ENCODE measurements at places on chromosomes 1 and 21.

DNA sequence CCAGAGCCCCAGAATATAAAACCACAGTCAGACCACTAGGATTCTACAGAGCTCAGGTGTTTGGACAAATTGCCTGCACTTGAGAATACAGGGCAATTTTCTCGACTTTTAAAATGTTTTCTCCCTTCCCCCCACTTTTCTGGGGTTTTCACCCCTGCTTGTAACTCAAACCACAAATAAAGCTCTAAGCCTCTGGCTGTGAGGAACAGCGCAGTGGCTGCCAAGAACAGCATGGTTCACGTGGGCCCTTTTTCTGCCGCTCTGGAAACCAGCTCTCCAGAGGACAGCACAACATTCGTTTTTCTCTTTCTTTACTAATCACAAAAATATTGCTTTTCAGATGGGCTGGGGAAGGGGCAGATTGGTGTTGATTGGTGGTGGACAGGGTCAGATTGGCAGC, 102.2 kb upstream of the JUN start:
- DNase-seq = no peak

DNA sequence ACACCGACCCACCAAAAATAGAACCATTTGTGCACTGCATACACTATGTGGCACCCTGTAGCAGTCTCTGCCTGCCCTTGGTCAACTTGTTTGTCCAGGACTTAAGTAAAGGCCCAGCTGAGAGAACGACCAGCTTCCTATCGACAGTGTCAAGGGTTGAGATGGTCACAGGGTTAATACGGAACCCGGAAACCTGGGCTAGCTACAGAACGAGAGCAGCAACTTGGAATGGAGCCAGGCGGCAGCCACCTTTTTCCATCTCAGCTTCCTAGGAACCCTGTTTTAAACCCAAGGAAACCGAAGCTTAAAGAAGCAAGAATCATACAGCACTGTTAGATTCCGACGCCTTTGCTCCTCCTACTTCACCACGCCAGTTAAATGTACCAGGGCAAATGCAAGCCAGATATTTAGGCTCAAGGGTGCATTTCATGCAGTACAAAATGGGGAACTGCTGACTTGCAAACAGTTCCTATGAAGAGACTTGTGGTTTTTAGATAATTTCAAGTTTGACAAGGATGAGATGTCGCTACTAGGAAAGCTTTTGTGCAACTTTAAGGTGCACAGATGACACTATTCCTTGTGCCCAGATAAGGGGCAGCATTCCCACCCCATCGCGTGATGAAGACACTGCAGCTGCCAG, 35.5 kb downstream of the SLC66A1 start:
- DNase-seq = no peak

DNA sequence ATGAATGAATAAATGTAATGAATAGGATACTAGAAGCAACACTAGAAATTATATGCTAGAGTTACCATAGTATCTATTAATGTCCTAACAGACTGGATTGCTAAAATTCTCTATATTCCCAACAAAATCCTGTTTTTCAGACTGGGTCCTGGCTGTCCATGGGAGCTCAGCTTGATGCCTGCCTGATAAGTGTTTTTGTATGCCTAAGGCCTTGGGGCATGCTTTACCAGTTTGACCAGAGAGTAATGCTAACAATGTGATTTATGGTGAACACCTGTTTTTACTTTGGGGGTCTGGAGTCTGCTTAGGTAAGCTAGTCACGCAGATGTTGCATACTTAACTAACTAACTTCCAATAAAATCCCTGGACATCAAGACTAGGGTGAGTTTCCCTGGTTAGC, 318.8 kb upstream of the DEPDC1 start:
- no peak for DNase-seq

DNA sequence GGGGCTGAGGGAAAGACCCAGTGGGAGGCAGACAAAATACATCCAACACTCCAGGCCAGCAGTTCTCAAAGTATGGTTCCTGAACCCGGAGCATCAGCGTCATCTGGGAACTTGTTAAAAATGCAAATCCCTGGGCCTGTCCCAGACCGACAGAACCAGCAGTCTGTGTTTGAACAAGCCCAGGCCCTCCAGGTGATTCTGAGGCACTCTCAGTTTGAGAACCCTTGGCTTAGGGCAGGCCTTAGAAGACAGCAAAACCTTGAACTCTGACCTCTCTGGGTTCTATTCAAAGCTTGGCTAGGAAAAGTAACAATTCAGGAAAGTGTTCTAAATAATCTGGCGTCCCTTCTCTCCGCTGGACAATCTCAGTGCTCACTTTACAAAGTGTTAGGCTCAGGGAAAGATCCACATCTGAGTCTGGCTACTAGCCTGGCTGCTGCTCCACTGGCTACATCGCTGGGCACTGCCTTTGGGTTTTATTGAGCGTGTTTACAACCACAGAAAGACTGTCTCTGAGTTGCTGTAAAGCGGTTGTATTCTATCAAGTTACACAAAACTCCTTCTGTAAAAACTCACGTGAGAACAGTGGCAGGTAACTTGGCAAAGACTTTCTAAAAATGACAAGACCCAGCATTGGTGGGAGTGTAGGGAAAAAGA, 166.1 kb downstream of the HIVEP3 start:
- DNase-seq = no peak

DNA sequence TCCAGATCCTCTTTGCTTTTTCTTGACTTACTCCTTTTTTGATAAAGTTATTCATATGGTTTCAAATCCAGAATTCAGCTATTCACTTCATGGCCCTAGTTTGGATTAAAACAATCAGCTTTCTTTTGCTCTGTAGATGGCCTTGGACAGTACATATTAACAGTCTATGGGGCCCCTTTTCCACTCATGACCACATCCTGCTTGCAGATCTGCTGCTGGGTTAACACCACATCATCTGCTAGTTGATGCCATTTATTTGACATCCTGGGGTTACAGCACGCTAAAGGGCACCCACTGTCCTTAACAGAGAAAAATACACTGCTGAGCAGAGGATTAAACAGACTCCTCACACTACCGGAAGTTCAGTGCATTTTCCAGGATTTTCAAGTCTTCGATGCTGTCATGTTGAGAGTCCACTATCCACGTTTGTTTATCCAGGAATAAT, 941 bp upstream of the IFI16 start:
- no peak for DNase-seq

GRCh38 chr1:207179036-207179435, 75.0 kb downstream of the C4BPA start:
- DNase-seq = no peak

DNA sequence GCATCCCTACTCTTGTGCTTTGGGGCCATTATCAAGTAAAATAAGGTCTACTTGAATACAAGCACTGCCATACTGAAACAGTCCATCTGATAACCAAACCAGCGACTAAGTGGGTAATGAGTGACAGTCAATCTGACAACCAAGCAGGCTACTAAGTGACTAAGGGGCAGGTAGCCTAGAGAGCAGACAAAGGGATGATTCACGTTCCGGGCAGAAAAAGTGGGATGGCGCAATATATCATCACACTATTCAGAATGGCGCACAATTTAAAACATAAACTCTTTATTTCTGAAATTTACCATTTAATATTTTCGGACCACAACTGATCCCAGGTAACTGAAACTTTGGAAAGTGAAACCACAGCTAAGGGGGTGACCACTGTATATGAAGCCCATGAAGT, 17.7 kb downstream of the NGF start:
- no peak for DNase-seq

DNA sequence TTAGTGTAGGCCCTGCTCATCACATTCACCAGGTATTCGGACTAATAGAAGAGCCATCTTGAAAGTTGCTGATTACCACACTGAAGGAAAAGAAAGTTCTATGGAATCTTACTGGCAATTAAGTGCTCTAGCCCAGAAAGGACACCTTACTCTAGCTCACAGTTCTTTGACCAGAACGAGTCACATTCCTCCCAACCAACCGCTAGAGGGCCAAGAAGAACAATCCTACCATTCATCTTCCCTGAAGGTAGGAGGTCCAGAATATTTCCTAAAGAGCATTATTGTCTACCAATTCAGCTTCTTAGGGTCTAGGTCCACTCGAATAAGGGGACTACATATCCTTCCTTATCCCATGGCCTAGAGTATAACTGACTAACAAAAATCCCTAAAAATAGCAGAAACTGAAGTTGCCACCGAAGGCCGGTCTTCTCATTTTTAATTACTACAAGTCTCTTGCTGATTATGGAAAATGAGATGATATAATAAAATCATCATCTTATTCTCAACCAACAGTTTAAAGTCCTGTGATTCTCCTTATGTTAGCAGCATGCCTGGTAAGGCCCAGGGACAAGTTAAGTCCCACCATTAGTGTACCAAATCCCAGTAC, 2.7 kb upstream of the FMO1 start:
- DNase-seq = no peak

DNA sequence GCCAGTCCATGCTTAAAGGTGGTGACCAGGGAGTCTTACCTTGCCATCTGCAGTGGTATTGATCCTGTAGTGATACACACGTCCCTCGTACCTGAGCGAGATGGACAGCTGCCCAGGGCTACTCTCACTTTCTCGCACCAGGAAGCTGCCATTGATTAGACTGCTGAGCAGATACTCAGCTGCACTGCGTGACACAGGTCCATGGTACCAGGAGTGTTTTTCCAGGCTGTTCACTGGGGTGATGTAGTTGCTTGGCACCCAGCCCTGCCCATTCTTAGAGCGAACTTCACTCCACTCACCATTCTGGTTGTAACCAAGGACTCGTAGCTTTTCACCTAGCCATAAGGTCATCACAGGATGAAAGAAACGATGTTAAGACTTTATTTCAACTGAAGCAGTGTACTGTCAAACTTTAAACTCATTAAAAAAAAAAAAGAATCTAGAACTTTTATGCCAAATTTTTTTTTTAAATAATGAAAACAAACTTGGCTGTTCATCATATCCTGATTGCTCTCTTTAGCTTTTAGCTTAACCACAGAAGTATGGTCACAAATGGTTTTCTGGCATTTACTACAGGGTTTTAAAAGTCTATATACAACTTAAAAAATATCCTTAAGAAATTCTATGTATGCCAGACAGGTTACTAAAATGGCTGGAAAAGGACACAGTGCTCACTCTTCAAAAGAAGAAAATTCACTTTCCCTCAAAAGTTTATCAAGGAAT, 44.6 kb downstream of the TOR3A start:
- no peak for DNase-seq

GRCh38 chr1:186845576-186846210, 16.9 kb downstream of the PLA2G4A start:
- no peak for DNase-seq

- DNase-seq = no peak
Observed at GRCh38 chr1:207850621-207851407, 60.1 kb downstream of the CD34 start.

DNA sequence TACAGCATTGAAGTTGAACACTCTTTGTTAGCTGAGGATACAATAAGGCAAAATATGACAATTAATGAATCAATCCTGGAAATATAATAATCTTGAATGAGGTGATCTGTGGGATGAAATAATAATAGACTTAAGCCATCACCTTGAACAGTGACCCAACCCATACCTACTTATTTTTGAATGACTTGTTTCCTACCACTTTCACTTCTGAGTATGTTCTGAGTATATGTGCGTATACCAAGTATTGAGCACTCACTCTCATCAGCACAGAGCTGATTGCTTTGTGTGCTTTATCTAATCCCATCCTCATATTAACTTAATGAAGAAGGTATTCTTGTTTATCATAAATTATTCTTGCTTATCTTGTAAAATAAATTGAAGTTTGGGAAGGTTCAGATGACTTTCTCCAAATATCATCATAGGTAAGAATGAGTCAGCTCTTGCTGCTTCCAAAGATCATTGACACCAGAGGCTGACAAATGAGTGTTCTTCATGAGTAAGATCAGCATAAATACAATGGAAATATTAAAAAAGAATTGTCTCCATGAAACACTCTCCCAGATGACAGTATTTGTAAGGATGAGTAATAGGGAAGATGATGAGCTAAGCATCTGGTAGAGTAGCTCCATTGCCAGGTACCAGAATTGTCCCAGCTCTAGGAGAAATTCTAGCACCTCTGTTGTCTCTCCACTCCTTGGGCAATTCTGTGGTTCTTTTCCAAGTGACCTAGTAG, 198.1 kb upstream of the KIAA0040 start:
- DNase-seq = no peak

DNA sequence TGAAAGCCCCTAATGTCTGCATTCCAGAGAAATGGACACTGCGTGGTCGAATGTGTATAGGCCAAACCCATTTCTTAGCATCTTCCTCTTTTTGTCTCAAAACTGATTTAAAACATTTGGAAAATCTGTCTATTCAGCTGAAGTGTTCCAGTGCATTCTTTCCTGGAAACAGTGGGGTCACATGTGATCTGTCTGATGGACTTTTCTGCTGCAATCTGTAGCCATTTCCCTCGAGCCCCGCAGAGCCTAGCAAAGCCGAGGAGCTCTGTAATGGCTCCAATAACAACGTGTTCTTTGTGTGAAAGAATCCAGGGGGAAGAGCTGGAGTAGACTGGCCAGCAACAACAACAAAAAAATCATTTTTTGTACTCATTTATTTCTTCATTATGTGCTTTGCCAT, 329.3 kb downstream of the BARHL2 start:
- DNase-seq = no peak

GRCh38 chr1:44270686-44271628, 57.7 kb downstream of the DMAP1 start:
- no peak for DNase-seq

GRCh38 chr21:38202811-38203210, 54.0 kb upstream of the KCNJ15 start:
- no peak for DNase-seq

- DNase-seq = no peak
Observed at GRCh38 chr1:209714338-209714737, 9.7 kb downstream of the HSD11B1 start.

GRCh38 chr1:209341146-209341545, 242.4 kb upstream of the CAMK1G start:
- no peak for DNase-seq

GRCh38 chr21:41779659-41780058, 12.8 kb upstream of the RIPK4 start:
- no peak for DNase-seq

DNA sequence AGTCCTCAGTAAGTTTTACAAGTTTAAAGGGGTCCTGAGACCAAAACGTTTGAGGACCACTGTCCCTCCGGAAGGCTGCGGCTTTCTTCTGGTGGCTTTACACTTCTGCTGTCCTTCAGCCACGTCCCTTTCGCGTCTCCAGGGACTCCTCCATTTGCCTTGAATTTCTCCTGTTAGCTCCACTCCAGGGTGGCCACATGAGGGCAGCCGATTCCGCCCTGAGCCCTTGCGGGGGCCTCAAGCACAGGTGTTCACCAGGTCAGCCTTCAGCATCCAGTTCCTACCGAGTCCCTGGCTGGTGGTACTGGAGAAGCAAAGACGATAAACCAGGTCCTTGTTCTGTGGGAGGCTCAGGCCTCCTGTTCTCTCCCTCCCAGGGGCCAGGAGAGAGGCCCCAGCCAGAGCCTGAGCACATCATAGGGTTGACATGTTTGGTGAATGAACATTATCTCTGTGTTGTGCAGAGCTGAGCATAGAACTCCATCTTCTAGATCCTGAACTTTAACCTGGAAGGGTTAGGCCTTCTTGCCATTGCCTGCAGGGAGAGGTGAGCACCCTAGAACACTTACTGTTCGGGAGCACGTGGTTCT, 27.4 kb upstream of the COQ8A start:
- DNase-seq = no peak

- DNase-seq = no peak
Observed at GRCh38 chr1:5296557-5297179, 642.3 kb downstream of the AJAP1 start.
